Natural killer cell (primary cell): ENCODE measurements at places on chromosomes 3 and 15. TPM values are rescaled to one million over a fixed set of nuclear protein-coding genes. Genes with fewer than 3 reads are reported as not detected.

The DNAJA4 gene
- 28.8 TPM for total RNA-seq

DNA sequence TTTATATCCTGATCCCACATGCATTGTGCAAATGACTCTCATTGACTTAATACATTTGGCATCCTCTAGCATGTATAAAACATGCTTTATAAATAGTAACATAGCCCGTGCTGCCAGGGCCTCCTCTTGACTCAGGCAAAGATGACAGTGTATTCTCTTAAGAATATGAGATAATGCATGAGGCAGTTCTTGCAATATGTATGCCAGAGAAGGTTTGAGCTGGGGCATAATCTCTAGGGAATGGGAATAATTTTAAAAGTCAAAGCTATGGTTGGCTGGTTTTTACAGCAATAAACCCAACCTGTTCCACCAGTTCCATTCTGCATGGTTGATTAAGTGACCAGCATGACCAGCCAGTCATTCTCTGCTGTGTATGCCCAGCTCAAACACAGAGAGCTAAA is 179.0 kb upstream of the PFN2 start:
- H3K27ac ChIP-seq, result no peak overlapping the region
- peaks cover 3% of the 10 kb centered on the region for H3K27me3 ChIP-seq
- no peak overlapping the region for H3K4me3 ChIP-seq
- no peaks in the 10 kb centered on the region for H3K4me1 ChIP-seq

- no peak overlapping the region for H3K4me3 ChIP-seq
- H3K27me3 ChIP-seq, result no peaks in the 10 kb centered on the region
- H3K27ac ChIP-seq, result no peak overlapping the region
- no peak for DNase-seq
Observed at GRCh38 chr3:44993471-44994205, 17.6 kb downstream of the EXOSC7 start.

The ANXA2 gene
- 132 TPM for total RNA-seq

DNA sequence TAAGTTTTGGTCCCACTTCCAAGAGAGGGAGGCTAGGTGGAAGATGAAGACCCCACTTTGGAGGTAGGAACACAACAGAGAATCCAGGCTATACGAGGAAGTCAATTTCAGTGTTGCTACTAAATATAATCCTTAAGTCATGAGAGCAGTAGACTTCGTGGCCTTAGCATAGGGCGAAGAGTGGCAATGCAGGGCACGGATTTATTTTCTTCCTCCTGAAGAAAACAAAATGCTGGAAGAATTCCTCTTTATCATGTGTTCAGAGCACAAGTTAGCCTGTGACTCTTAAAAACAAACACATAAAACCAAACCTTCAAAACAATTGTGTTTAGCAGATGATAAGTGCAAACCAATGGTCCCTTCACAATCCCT is 19.4 kb downstream of the BCL2L10 start:
- H3K27ac ChIP-seq, result no peak overlapping the region
- DNase-seq, result no peak
- H3K36me3 ChIP-seq, result no peaks in the 10 kb centered on the region
- H3K27me3 ChIP-seq, result no peaks in the 10 kb centered on the region

- H3K27me3 ChIP-seq, result no peaks in the 10 kb centered on the region
- H3K4me1 ChIP-seq, result no peaks in the 10 kb centered on the region
- no peak for DNase-seq
- no peak overlapping the region for H3K4me3 ChIP-seq
- no peaks in the 10 kb centered on the region for H3K36me3 ChIP-seq
- H3K27ac ChIP-seq, result no peak overlapping the region
Observed at GRCh38 chr15:56180851-56181250, 62.8 kb downstream of the RFX7 start.

DNA sequence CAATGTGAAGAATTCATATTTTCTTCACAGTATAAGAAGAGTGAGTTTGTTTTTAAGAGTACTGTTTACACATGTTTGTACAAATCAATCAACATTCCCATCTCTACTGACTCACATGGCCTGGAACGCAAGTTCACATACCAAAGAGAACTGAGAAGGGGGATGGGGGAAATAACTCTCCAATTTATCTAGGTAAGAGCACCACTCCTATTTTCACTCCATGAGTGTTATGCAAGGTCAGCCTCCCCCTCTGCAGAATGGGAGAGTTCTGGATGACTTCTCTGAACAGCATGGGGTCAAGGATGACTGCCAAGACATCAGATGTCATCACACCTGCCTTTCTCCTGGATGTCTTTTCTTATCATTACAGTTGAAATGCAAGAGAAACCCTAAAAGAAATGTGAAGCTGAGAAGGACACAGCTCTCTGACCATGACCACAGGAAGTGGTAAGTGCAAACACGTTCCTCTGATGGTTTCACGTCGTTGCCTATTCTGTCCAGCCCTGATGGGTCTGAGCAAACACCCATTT is 95.2 kb downstream of the SEMA6D start:
- no peak for DNase-seq
- no peak overlapping the region for H3K27ac ChIP-seq
- H3K4me1 ChIP-seq, result peaks cover 12% of the 10 kb centered on the region
- H3K36me3 ChIP-seq, result no peaks in the 10 kb centered on the region
- H3K4me3 ChIP-seq, result no peak overlapping the region

DNA sequence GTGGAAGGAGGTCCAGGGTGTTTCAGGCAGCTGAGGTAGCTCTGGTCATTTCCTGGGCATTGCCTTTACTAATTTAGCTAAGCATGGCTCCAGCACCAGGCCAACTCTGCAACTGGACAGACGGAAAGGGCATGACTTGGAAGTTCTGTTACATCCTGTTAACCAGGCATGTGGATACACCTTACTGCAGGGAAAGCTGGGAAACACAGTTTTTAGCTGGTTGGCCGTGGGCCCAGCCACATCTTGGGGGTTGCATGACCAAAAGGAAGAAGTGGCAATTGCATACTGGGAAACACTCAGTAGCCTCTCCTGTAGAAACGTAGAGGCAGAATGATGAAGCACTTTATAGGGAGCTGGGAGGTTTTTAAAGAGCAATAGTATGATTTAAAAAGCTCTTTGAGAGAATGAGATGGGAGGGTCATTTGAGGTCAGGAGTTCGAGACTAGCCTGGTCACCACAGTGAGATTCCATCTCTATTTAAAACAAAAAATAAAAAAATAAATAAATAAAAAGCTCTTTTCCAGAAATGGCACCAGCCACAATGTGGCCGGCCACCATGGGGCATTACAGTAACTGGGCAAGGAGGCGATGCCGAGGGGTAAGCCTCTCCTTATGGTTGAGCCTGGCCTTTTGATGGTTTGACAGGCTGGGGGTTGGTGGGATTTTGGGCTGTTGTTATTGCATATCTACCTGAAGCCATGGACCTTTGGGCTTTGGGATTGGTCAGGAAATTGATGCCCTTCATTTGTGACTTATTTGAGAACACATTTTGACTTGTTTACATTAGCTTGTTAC is 28.6 kb downstream of the TRAK1 start:
- peaks cover 8% of the 10 kb centered on the region for H3K4me1 ChIP-seq
- H3K27ac ChIP-seq, result no peak overlapping the region
- DNase-seq, result no peak
- H3K27me3 ChIP-seq, result no peaks in the 10 kb centered on the region
- no peak overlapping the region for H3K4me3 ChIP-seq

The PLA2G4E gene
- not detected for total RNA-seq

The ANKUB1 gene
- total RNA-seq, result not detected

DNA sequence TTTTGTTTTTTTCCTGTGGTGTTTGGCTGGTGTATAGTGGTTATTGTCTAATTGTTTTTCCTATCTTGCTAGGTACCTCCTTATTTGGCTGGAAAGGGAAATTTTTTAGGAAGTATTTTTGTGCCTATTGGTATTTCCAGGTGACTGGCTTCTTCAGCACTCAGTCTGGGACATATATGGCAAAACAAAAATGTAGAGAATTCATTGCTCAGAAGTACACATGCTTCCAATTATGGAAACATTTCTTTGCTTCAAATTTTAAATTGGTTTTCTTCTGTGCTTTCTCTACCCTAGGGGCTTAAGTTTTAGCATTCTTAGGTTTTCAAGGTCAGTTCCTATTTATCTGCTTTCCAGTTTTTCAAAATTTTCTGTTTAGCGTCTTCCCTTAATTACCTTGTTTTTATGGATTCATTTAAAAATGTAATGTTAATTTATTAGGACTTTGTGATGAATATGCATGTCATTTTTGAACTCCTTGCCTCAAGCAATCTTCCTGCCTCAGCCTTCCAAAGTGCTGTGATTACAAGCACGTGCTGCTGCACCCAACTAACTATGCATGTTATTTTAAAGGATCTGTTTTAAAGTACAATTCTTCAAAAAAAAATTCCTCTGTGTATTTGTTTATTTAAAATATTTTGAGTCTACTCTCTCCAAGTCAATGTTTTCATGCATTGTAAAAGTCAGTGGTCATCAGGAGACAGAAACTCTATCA is 231.9 kb upstream of the DPPA4 start:
- no peak overlapping the region for H3K27ac ChIP-seq
- H3K4me3 ChIP-seq, result no peak overlapping the region
- H3K36me3 ChIP-seq, result no peaks in the 10 kb centered on the region
- no peaks in the 10 kb centered on the region for H3K27me3 ChIP-seq
- no peaks in the 10 kb centered on the region for H3K4me1 ChIP-seq

DNA sequence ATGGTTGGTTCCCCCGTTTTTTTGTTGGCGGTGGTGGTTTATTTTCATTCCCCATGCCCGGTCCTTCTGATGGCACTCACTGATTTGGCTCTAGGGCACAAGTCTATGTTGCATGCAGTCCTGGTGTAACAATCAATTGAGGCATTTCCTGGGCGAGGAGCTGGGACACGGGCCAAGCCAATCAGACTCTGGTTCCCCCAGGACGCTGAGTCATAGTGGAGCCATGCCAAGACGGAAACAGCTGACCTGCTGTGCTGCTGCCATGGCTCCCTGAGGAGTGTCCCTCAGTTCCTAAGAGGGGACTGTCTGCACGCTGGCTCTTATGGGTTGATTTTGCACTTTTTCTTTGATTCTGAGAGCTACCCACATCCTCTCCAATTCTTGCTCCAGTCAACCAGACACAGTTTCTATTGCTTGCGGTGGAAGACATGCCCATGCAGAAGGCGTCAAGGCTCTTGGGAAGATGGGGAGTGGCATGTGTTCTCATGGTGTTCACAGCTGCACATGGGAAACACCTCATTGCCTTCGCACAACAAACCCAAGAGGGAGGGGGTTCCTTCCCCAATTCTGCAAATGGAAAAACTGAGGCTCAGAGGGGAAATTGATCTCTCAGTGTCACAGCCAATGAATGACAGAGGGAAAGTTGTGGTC is 28.3 kb upstream of the ALDH1L1 start:
- H3K36me3 ChIP-seq, result no peaks in the 10 kb centered on the region
- no peak overlapping the region for H3K27ac ChIP-seq
- peaks cover 3% of the 10 kb centered on the region for H3K27me3 ChIP-seq
- no peak overlapping the region for H3K4me3 ChIP-seq

DNA sequence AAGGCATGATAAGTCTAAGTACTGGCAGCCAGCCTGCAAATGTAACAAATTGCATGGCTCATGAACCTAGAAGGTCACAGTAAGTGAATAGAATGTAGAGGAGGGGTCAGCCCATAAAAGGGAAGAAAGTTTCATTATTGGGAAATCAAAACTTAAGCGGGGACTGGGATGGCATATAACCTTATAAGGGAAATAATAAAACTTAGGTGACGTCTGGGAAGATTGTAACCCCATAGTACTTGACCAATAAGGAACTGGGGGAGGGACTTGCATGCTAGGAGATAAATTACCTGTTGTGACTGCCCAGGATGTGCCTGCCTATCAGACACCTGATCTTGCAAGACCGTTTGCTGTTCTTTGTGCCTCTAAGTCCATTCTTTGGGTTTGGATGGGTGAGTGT is 28.1 kb upstream of the MCTP2 start:
- H3K4me3 ChIP-seq, result no peak overlapping the region
- H3K4me1 ChIP-seq, result peaks cover 3% of the 10 kb centered on the region
- H3K27ac ChIP-seq, result no peak overlapping the region
- H3K36me3 ChIP-seq, result no peaks in the 10 kb centered on the region

The SCAANT1 gene
- not detected for total RNA-seq

The TRIM42 gene
- not detected for total RNA-seq

GRCh38 chr3:81245043-81245442 is 516.4 kb downstream of the GBE1 start:
- H3K4me1 ChIP-seq, result no peaks in the 10 kb centered on the region
- H3K36me3 ChIP-seq, result no peaks in the 10 kb centered on the region
- no peak overlapping the region for H3K4me3 ChIP-seq
- no peaks in the 10 kb centered on the region for H3K27me3 ChIP-seq
- DNase-seq, result no peak
- H3K27ac ChIP-seq, result no peak overlapping the region

DNA sequence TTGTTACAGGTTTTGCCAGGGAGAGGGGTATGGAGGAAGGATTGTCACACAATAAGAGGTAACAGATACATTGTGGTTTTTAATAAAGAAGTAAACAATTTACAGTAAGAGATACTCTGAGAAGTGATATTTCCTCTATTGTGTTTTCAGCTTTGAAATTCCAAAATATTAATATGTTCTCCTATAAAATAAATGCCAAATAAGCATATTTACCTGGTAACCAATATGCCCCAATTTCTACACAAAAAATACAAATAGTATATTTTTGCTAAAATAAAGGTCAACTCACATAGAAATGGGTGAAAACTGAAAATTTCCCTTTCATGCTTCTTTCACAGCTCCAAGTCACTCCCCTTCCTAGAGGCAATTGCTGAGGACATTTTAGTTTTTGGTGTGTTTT is 437.4 kb upstream of the UBE2E2 start:
- no peak overlapping the region for H3K27ac ChIP-seq
- no peak for DNase-seq
- no peaks in the 10 kb centered on the region for H3K4me1 ChIP-seq
- no peaks in the 10 kb centered on the region for H3K36me3 ChIP-seq
- no peaks in the 10 kb centered on the region for H3K27me3 ChIP-seq
- H3K4me3 ChIP-seq, result no peak overlapping the region

DNA sequence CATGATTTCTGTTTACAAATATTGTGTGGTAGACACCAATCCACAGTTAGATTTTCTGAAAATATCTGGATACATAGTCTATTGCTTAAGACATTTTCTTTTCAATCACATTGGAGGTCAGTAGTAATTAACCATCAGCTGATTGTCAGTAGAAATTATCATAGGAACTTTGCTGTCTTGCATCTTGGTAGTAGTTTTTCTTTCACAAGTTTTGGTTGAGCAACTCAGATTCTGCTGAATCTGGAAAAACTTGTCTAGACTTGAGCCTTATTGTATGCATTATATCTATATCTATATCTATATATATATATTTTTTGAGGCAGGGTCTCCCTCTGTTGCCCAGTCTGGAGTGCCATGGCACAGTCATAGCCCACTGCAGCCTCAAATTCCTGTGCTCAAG is 4.0 kb downstream of the RAB11A start:
- H3K27ac ChIP-seq, result no peak overlapping the region
- peaks cover 21% of the 10 kb centered on the region for H3K36me3 ChIP-seq
- peaks cover 11% of the 10 kb centered on the region for H3K4me1 ChIP-seq
- DNase-seq, result no peak
- no peak overlapping the region for H3K4me3 ChIP-seq
- H3K27me3 ChIP-seq, result no peaks in the 10 kb centered on the region
